Activated naive CD4-positive, alpha-beta T cell treated with anti-CD3 and anti-CD28 coated beads for 36 hours (primary cell): ENCODE measurements at places on chromosomes 11 and 22. TPM values are rescaled to one million over a fixed set of nuclear protein-coding genes. Genes with fewer than 3 reads are reported as not detected.

Gene C11orf86
- not detected for total RNA-seq

Gene OR52I2
- not detected for total RNA-seq

Gene OR10A2
- total RNA-seq: not detected

Gene CARNS1
- total RNA-seq: 0.91 TPM

Gene SCUBE2
- total RNA-seq: 0.31 TPM

Gene IGLL5
- total RNA-seq: not detected

Gene TSG101
- total RNA-seq: 40.5 TPM

Gene OR4C13
- total RNA-seq: not detected

Gene MYO18B
- 0.14 TPM for total RNA-seq

Gene PHOX2A
- total RNA-seq: not detected

Gene CARD18
- not detected for total RNA-seq

Gene MED19
- total RNA-seq: 8.2 TPM

Gene KRTAP5-7
- total RNA-seq: not detected

Gene MMP26
- total RNA-seq: not detected

Gene RIC3
- total RNA-seq: 6.8 TPM

Gene PTGDR2
- total RNA-seq: 0.14 TPM

Gene OR52E8
- total RNA-seq: not detected

Gene EFCAB6
- 0.15 TPM for total RNA-seq

Gene GRIA4
- not detected for total RNA-seq

Gene BTBD10
- total RNA-seq: 21.0 TPM

Gene AGBL2
- total RNA-seq: 2.2 TPM

Gene KRTAP5-2
- not detected for total RNA-seq

Gene OR51I1
- not detected for total RNA-seq

Gene ARL2
- total RNA-seq: 135 TPM

Gene STK33
- 1.1 TPM for total RNA-seq
